EL (cell line): ENCODE measurements at places on chromosomes 7 and 10.

- DNase-seq, result no peak
Measured at GRCh38 chr10:127550861-127551260, 1.8 kb downstream of the NPS start.

DNA sequence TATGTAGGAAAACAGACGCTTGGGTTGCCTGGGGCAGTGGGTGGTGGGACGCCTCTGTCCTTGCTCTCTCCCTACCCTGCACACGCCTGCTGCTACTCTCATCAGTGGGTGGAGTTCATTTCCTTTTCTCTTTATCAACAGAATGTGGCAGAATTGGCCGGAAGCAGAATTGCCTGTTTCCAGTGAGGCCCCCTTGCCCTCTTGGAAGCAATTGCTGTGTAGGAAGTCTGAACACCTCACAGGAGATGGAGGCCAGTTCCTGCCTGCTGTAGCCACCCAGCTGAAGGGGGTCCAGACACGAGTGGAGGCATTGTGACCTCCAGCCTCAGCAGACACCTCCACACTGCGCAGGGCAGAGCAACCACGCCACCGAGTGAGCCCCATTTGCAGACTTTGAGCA, 331.6 kb upstream of the ZNF32 start:
- DNase-seq, result no peak

- DNase-seq, result no peak
Measured at GRCh38 chr7:90678986-90679385, 82.9 kb downstream of the CDK14 start.

DNA sequence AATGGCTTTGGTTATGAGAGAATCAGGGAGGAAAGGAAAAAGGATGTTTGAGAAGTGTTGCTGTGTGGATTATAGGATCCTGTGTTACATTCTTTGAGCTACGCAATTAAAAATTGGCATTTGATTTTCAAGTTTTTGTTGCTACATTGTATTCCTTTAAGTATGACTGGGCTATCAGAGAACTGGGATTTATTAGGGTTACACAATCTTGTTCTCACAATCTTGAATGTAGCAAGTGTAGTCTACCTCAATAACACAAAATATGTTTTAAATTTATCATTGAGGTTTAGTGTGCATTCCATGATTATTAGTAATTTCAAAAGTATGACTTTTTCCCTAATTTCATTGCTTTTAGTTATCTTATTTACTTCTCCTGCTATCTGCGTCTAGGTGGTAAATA, 113.9 kb downstream of the CACNB2 start:
- no peak for DNase-seq

DNA sequence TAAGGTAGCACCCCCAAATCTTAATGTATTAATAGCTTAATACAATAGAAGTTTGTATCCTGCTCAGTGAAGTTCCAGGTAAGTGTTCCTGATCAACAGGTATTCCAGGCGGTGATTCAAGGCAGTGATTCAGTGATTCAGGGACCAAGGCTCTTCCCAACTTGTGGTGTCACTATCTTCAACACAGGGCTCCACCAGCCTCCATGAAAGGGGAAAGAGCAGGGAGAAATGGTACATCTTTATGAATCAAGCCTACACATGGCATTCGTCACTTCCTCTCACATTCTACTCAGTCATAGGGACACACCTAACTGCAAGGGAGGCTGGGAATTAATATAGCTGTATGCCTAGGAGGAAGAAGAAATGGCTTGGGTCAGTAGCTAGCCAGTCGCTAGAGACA, 5.1 kb downstream of the GOLGA7B start:
- DNase-seq, result no peak

- no peak for DNase-seq
Measured at GRCh38 chr7:104931181-104931781, 82.7 kb upstream of the KMT2E start.

GRCh38 chr7:98234429-98235147, 17.4 kb downstream of the TECPR1 start:
- DNase-seq, result no peak

- peak; percentile 92 for DNase-seq
Measured at GRCh38 chr7:22430457-22430856, 69.5 kb downstream of the STEAP1B start.

GRCh38 chr7:5036446-5036845, 9.2 kb upstream of the RBAK start:
- no peak for DNase-seq

DNA sequence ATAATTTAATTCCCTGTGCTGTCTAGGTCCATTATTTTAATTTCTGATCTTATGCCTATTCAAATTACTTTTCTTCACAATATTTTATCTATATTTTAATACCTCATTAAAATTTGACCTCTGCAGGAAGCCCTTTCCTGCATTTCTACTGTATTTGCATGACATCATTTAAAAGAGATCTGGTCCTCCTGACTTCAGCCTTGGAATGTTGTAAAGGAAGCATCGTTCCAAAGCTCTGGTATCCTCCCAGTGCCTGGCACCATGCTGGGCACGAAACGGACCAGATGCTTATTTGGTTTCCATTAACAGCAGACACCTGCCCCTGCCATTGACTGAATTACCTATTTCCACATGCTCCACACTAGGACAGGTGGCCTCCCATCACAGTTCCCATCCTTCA, 247.5 kb downstream of the KLF6 start:
- no peak for DNase-seq

DNA sequence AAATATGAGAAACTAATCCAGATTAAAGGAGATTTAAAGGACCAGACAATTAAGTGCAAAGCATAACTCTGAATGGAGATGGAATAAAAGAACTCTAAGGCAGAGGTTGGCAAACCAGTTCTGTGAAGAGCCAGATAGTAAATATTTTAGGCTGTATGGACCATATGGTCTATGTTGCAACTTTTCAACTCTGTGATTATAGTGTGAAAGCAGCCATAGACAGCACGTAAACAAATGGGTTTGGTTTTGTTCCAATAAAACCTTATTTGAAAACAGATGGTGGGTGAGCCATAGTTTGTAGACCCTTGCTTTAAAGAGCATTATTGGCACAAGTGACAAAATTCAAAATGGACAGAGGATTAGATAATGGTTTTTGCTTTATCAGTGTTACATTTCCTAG, 884.1 kb downstream of the CCSER2 start:
- no peak for DNase-seq

DNA sequence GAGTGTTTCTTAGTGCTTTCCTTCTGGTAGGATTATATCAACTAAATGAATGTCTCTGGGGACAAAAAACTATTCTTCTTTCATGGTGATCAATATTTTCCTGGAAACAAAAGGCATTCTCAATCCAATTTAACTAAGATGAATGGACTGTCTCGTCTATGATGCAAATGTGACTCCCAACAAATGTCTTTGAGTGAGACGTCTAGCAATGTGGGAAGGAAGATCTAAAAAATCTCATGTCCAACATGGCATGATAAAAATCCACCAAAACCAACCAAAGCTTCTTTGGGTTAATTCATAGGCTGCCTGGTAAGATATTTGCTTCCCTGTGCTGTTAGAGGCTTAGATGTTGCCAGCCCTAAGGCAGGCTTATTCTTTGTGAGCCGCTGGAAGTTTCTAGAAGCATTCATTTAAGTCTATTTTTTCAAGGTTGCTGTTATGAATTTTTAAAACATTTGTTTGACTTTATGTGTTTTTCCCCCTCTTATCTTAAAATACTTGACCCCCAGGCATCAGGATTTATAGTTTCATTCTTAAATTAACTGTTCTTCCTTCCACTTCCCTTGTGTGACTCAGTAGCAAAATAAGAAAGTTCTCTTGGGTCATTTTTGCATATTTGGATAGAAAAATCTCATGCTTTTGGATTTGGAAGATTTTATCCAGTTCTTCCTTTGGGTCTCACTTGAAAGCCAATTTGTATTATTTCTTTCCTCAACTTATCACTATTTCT, 156.3 kb downstream of the NRP1 start:
- no peak for DNase-seq
